ENCODE measurements at places on chromosomes 13 and 19.
A peak's percentile ranks its signal among the peaks of the same experiment; 100 is the strongest.

GRCh38 chr13:97700306-97700848, 253.1 kb upstream of the IPO5 start:
- no peak for DNase-seq

DNA sequence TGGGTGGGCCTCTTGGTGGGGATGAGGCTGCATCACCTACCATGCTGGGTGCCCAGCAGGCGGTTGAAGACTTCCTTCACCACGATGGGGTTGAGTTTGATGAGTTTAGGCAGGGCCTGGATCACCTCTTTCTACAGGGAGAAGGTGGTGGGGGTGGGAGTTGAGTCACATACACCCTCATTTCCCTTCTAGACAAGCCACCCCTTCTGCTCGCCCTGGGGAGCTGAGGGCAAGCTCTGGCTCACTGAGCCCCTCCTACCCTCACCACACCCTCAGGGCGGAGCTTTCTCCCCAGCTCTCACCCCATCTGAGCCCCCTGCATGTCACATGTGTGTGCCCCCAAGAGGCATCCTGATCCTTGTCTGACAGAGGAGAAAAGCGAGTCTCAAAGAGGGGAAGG, 7.6 kb upstream of the RSPH6A start:
- DNase-seq: no peak

DNA sequence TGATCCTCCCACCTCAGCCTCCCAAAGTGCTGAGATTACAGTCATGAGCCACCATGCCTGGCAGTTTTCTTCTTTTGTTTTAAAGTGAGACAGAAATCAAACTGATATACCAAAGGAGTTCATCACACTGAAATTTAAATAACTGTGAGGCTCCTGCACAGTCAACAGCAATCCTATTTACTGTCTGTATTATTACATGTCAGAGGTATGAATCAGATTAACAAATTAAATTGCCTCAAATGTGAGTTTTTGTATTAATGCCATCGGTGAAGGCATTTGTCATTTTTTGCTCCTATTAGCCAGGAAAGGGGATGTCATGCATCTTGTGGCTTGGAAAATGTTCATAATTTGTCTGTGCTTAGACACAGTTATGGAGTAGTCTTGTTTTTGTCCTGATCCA, 20.4 kb downstream of the DCT start:
- no peak for DNase-seq

DNA sequence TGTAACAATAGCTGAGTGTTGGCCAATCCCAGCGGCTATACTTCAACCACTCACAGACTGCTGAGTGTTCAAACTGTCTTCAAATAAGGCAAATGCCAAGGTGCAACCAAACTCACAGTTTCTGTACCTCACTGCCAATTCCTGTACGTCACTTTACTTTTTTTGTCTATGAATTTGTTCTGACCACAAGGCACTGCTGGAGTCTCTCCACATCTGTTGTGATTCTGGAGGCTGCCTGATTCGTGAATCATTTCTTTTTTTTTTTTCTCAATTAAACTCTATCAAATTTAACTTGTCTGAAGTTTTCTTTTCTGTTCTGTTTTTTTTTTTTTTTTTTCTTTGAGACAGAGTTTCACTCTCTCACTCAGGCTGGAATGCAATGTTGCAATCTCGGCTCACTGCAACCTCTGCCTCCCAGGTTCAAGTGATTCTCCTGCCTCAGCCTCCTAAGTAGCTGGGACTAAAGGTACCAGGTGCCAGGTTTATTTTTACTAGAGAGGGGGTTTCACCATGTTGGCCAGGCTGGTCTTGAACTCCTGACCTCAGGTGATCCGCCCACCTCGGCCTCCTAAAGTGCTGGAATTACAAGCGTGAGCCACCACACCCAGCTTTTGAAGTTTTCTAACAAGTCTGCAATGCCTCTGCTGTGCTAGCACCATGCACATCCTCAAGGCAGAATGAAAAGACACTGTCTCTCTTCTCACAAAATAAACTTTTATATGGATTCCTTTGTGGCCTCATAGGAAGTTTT, 401.7 kb downstream of the IRS2 start:
- DNase-seq: no peak

DNA sequence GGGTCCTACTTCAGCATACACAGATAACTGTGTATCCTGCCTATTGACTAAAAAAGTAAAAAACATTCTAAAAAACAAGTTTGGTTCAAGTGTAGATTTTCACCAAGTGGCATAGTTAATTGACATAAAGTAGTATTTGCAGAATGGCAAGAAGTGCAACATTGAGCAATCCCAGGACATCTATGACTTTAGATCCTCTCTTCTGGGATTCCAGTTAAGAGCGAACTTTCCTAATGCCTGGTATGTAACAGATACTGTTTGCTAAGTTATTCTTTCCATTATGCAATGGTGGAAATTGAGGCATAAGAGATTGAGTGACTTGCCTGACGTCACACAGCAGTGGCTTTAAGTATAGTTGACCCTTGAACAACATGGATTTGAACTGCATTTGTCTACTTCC, 96.1 kb downstream of the ZMYM2 start:
- DNase-seq: no peak

- no peak for DNase-seq
These were observed 2.6 kb upstream of the CARD8 start for GRCh38 chr19:48258350-48258749.

GRCh38 chr19:49113762-49114629, at the start of gene LIN7B:
Gene LIN7B, plus strand, starts transcription at chr19:49114370. Its CDS starts 35 bp downstream, at chr19:49114405.
- peak; percentile 65 for DNase-seq

DNA sequence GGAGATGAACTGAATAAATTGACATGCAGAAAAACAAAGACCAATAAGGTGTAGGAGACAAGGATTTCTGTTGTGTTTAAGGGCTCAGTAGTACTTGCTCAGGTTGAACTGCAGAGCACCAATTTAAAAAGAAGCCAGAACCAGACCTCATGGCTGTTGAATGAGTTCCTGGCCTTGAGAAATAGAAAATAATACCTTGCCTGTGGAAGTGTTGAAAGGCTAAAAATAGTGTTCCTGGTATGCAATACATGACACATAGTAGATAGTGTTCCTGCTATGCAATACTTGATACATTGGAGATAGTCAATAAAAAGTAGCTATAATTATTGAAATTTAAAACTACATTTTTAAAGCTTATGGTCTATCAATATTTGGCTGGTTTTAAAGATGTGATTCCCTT, 595.8 kb downstream of the PCDH9 start:
- no peak for DNase-seq

DNA sequence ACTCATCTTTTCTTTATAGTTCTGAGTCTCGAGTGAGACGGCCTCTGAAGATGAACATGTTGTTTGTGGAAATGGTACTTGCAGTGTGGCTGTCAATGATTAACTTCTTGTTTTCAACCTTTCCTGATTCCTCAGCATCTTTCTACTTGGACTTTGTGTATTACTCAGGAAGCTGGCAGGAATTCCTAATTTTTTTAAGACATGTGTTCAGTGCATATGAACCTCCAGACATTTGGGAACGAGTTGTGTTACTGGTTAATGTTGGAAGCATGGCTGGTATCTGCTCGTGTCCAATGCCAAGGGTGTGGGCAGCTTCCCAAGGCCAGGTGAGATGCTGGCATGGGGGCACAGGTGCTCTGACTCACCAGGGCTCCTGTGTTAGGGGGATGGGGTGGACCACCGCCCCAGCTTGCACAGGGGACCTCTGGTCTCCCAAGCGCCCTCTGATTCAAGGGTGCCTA, 61.1 kb upstream of the MCF2L start:
- DNase-seq: no peak

DNA sequence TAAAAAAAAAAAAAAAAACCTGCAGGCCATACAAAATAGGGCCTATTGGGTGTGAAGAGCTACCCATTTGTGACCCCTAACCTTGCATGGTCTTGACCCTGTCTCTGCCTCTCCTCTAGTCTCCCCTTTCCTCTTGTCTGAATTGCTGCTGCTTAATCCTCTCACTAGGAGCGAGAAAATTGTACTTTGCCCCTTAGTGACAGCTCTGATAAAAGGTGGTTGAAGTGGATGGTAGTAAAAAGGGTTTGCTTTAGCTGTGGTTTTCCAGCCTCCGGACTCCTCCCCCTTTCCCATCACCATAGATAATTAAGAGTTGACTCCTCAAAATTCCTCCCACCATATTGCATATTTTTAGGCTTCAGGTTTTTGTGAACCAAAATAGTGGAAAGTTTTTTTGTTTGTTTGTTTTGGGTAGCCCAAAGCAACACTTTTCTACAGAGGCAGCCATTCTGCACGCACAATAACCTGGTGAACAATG, 23.5 kb downstream of the ACTN4 start:
- DNase-seq: no peak

GRCh38 chr19:32343550-32344262, 1.7 kb upstream of the ZNF507 start:
- DNase-seq: no peak

GRCh38 chr13:35979361-35979951, 151.7 kb downstream of the DCLK1 start:
- DNase-seq: no peak

DNA sequence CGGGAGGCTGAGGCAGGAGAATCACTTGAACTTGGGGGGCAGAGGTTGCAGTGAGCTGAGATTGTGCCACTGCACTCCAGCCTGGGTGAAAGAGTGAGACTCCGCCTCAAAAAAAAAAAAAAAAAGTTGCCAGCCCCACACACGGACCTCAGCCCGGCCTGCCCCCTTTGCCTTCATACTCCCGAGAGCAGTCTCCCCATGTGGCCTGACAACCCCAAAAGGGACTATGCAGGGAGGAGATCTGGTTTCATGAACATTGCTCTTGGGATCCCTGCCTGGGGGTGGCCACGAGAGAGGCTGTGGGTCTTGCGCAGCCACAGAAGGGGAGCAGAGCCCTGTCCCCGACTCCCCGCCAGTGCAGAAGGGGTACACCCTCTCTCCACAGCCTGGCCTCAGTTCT, 30.9 kb upstream of the ADGRE5 start:
- no peak for DNase-seq

GRCh38 chr13:64332048-64332447, 2898.1 kb downstream of the PCDH9 start:
- DNase-seq: no peak

- DNase-seq: peak; percentile 70
These were observed at the start of gene LMTK3 for GRCh38 chr19:48511800-48512503. Gene LMTK3, minus strand, starts transcription at chr19:48511835. Its CDS starts 259 bp downstream, at chr19:48511576.

DNA sequence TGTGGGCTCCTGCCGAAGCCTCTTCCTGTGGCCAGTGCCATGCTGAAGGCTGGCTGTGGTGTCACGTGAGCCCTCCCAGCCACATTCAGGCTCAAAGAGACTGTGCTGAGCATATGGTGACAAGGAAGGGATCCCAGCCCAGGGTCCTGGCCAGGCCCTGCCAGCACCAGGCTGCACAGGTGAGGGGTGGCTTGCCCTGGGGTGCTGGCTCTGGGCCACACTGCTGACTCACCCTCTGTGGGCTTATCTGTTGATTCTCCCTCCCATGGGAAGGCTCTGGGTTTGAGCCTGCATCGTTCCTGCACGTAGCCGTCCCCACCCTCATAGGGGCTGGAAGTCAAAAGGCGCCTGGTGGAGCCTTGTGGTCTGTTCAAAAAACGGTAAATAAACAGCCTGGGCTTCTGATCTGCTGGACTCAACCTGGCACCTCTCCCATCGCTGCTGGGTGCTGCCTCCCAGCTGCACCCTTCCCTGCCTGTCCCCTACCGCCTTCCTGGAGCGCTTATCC, 31.1 kb downstream of the DNM2 start:
- DNase-seq: no peak

Data from activated T-helper 9 cell treated with anti-CD3 and anti-CD28 coated beads, Interleukin-2, amount 50 U/mL, for 16 hours (primary cell).